ENCODE measurements at places on chromosomes 12 and 14.

DNA sequence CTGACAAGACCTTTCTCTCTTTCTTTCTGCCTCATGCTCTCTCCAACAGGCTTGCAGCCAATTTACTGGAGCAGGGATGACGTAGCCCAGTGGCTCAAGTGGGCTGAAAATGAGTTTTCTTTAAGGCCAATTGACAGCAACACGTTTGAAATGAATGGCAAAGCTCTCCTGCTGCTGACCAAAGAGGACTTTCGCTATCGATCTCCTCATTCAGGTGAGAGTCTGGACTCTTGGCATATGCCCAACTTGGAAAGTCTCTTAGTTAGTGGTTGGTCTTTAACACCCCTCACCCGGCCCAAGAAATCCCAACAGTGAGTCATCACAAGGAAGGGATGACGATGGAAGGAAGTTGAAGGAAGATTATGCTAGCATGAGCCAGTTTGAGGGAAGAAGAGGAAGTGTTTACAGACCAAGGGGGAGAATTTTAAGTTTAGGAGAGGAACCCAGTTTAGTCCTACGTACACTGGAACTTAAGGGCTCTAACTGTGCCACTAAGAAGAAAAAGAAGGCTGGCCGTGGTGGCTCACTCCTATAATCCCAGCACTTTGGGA, 189.7 kb downstream of the ETV6 start:
- no peak for DNase-seq

DNA sequence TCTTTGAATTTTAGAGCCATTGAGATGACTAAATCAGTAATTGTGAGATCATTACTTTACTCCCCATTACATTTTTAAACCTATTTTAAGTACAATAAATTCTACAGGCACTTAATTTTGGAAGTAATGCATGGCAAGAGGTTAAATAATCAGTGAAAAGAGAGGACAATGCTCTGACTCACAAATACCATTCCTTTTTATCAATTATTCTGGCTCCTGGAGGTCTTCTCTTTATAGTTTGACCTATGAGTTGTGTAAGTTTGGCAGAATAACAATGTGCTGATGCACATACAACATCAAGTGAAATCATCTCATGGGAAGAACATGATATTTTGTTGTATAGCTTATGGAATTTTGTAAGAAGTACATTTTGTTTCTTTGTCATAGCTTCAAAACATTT, 166.7 kb downstream of the TMTC3 start:
- no peak for DNase-seq

GRCh38 chr12:3647504-3647903, 105.4 kb downstream of the CRACR2A start:
- DNase-seq: no peak

DNA sequence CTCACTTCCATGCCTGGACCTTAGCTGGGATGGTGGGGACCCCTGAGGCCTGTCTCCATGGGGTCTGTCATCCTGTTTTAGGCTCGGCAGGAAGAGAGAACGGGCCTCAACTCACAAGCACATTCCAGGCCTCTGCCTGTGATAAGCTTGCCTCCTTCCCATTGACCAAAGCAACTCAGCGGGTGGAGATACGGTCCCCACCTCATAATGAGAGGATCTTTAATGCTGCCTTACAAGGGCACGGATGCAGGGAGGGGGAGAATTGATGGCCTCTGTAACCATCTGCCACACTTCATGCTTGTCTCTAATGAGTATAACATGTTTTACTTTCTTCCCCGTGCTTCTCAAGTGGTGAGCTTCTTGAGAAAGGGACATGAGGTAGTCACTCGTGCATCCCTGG, 50.0 kb downstream of the GLT1D1 start:
- DNase-seq: no peak

GRCh38 chr12:18872770-18873169, 134.9 kb downstream of the CAPZA3 start:
- DNase-seq: no peak

DNA sequence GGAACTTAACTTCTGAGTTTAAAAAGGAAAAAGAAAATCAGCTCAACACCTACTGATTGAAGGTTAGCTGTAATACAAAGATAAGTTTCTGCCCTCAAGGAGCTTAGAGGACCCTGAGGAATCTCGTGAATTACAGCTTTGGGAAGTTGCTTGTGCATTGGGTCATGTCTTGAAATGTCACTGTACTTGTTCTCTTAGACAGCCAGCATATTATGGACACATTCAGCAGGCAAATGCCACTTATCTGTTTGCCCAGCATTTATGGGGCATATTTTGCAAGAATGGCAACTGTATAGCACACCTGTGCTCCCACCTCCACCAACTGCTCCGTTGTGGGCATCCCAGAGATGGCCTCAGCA, 263.6 kb upstream of the CRY1 start:
- DNase-seq: no peak

- DNase-seq: no peak
Observed at GRCh38 chr12:32240831-32241230, 134.2 kb downstream of the BICD1 start.

DNA sequence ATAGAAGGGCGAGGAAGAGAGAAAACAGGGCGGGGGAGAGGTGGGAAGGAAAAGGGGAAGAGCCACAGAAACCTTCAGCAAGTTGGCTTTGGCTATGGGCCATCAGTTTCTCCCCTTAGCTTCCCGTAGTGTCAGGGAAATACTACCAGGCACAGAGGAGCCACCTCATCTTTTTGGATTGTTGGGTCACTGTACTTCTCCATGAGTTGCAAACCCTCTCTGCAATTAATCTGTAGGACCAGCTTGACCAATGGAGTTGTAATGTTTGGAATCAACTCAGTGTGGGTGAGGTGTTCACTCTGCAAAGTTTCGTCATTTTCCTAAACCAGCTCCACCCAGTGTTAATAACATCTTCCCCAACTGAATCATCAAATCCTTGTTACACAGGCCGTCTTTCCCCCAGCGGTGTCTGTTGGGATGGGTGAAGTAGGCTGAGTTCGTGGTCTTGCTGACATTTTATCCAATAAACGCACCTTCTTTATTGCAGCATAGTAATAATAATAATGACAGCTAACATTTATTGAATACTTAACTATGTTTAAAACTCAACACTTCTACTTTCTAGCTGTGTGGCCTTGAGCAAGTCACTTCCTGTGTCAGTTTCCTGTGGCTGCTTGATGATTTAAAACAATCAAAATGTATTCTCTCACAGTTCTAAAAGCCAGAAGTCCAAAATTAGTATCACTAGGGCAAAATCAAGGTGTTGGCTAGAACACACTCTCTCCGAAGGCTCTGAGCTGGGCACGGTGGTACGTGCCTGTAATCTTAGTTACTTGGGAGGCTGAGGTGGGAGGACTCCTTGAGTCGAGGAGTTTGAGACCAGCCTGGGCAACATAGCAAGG, 8.1 kb upstream of the GLTP start:
- no peak for DNase-seq

GRCh38 chr14:27409944-27410343, 812.1 kb upstream of the NOVA1 start:
- DNase-seq: no peak

DNA sequence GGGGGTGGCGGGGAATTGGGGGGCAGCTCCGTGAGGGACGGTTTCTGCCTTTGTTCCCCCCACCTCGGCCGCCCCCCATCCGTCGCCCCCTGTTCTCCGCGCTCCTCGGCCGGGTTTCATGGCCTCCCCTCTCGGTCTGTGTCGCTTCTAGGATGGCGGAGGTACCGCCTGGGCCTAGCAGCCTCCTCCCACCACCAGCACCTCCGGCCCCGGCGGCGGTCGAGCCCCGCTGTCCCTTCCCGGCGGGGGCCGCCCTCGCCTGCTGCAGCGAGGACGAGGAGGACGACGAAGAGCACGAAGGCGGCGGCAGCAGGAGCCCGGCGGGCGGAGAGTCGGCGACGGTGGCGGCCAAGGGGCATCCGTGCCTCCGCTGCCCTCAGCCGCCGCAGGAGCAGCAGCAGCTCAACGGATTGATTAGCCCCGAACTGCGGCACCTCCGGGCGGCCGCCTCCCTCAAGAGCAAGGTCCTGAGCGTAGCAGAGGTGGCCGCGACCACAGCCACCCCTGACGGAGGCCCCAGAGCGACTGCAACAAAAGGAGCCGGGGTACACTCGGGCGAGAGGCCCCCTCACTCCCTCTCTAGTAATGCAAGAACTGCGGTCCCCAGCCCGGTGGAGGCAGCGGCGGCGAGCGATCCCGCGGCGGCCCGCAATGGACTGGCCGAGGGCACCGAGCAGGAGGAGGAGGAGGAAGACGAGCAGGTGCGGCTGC, 575 bp downstream of the NAA30 start:
- peak; percentile 33 for DNase-seq

GRCh38 chr14:70905301-70905700, 2.0 kb upstream of the PCNX1 start:
- no peak for DNase-seq

- DNase-seq: no peak
Observed at GRCh38 chr12:75208856-75209811, 505 bp downstream of the KCNC2 start.

DNA sequence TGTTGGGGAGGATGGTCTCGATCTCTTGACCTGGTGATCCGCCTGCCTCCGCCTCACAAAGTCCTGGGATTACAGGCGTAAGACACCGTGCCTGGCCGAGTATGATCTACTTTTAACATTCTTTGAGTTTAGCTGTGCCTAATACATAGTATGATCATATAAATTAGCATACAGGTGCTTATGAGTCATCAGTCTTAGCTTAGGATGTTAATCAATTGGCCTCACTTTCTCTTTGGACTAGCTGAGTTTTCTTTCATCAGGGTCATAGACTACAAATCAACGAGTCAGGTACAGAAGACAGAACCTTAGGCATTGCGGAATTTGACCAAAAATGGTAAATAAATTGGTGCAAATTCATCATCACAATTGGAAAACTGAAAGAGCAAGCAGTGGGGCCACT, 2.2 kb downstream of the SLC25A21 start:
- no peak for DNase-seq

GRCh38 chr12:121825041-121825523, 21.3 kb downstream of the SETD1B start:
- DNase-seq: no peak

Measured in activated T-helper 9 cell treated with anti-CD3 and anti-CD28 coated beads, Interleukin-2, amount 50 U/mL, for 16 hours (primary cell).